NCI-H2029 (cell line): ENCODE measurements at places on chromosomes 12 and 14.

GRCh38 chr12:84607170-84607819, 305.3 kb downstream of the SLC6A15 start:
- DNase-seq, result no peak

GRCh38 chr14:64549791-64550620, at the start of gene PPP1R36:
PPP1R36 (plus strand) TSS chr14:64549961; CDS start chr14:64549998, 37 bp downstream.
- DNase-seq, result peak; percentile 3

DNA sequence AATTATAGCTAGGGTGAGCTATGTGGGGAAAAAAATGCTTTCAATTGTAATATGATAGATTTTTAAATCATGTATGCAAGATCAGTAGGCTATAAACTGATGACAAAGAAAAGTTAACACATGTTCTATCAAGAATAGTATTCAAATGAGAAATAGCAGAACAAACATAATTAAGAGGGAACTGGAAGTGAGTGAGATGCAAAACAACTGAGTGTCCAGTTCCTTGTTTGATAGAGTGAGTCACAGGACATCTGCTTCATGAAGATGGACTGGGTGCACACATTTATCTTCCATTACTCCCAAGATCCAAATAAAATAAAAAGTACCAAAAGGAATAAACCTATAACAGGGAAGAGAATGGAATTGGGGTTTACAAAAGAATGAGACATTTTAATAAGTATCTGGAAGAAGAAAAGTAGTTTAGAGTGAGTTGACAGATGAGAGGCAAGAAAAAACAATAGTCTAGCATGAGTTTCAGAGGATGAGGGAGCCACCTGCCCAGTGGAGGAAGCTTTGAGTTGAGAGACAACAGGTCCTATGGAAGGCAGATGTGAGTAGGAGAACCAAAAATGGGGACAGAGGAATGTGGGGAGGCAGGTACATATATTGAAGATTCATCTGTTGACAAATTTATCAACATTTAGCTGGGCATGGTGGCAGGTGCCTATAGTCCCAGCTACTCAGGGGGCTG, 178.1 kb upstream of the ARHGAP5 start:
- DNase-seq, result no peak

- DNase-seq, result no peak
Measured at GRCh38 chr12:6948873-6949594, 2.1 kb upstream of the PTPN6 start.

DNA sequence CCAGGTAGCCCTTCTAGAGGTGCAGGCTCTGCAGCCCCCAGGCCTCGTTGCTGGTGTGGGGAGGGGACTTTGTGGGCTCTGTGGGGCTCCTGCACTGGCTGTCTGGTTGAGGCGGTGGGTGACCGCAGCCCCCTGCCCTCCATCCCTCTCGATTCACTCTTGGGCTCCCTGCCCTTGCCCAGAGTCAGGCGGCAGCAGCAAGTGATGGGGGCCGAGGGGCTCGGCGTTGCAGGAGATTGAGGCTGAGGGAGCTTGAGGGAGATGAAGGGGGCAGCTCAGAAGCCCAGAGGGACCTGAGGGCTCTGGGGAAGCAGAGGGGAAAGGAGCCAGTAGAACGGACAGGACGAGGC, 9.5 kb upstream of the LRTM2 start:
- no peak for DNase-seq

DNA sequence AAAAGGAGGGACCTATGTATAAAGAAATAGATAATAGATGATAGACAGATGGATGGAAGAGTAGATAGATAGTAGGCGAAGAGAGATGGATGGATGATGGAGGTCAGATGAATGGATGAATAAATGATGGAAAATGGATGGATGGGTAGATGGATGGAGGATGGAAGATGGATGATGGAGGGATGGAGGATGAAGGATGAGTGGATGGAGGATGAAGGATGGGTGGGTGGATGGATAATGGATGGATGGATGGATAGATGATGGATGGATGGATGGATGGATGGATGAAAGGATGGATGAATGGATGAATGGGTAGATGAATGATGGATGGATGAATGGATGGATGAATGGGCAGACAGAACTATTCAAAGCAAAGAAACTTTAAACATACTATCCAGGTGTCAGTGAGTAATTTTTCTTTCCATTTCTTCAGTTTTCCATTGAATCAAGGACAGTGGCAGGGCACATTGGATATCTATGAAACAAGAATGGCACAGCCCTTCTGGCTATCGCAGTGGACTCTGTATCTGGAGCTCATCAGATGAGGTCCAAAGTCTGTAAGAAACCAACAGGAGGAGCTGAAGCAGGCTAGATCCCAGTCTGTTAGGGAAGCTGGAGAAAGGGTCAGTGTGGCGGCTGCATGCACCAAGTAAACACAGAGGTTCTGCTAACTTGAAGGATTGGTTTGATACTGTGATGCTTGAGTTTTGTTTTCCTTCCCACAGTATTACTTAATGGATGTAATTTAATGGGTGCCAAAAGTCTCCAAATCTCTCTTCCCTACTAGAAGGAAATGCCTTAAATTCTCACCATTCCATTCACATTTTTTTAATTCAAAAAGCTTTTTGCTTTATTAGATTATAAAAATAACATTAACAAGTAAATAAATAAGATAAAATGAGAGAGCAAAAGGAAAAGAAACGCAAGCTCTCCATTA, 18.1 kb upstream of the MED13L start:
- DNase-seq, result no peak

- no peak for DNase-seq
Measured at GRCh38 chr12:88424791-88425730, 155.2 kb downstream of the KITLG start.

- no peak for DNase-seq
Measured at GRCh38 chr12:10140001-10140400, 10.0 kb upstream of the CLEC7A start.

GRCh38 chr14:72617391-72618031, 276.4 kb downstream of the DPF3 start:
- DNase-seq, result no peak

GRCh38 chr14:92551044-92551841, 37.7 kb downstream of the RIN3 start:
- DNase-seq, result no peak

- peak; percentile 15 for DNase-seq
Measured at GRCh38 chr12:95593266-95593871, 42.1 kb upstream of the USP44 start.

DNA sequence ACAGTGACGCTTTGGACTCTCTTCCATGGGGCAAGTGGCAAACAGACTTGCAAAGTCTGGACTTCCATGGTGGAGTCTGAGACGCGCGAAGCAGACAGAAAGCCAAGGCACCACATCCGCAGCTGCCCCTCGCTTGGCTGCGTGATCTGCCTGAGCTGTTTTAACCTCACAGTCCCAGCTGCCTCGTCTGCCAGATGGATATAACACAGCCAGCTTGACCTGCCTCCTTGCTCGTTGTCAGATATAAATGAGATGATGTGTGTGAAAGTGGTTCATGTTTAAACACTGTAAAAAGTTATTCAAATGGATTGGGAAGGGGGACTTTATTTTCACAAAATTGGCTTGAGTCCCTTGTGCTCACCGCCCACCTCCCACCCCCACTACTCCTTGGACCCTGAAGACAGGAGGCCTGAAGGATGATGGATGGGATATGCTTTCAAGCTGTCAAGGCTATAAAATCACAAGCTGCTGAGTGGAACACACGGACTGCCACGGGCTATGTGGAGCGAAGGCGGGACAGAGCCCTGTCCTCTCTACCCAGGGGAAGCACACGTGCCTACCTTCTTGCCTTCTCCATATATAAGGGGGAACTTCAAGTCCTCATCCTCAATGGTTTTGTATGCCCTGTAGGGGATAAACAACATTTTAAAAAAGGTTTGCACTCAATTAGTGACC, 226.9 kb downstream of the MON2 start:
- no peak for DNase-seq

DNA sequence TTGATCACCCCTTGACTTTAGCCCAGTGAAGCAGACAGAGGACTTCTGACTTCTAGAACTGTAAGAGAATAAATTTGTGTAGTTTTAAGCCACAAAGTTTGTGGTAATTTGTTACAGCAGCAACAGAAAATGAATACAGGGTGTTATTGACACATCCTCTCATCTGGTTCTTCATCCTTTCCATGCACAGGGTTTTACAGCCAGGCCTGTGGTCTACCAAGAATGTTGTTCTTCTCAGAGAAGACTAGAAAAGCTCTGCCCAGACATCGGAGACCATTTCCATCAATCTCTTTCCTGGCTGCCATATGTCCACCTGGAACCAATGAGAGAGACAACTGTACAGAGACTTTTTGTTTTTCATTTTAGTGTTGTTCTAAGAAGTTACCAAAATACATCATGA, 308.2 kb upstream of the AMIGO2 start:
- DNase-seq, result no peak

DNA sequence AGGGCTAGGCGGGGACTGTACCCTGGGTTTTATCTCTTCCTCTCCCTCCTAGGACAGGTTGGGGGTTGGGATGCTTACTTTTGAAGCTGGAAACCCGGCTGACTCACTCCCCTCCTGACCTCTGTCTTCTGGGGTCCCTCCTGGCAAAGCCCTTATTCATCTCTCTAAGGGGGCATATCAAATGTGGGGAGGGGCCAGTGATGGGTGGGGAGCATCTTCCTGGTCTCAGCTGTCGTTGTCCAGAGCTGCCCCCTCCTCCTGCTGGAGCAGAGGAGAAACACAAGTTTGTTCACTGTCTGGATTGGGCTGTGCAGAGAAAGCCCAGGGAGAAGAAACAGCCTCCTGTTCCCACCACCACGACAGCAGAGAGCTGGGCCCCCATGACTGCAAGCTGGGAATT, 85.8 kb downstream of the TNFAIP2 start:
- DNase-seq, result no peak

- DNase-seq, result no peak
Measured at GRCh38 chr14:46840944-46841720, 189.6 kb upstream of the RPL10L start.

- DNase-seq, result no peak
Measured at GRCh38 chr14:75435473-75435872, 7.7 kb downstream of the JDP2 start.

DNA sequence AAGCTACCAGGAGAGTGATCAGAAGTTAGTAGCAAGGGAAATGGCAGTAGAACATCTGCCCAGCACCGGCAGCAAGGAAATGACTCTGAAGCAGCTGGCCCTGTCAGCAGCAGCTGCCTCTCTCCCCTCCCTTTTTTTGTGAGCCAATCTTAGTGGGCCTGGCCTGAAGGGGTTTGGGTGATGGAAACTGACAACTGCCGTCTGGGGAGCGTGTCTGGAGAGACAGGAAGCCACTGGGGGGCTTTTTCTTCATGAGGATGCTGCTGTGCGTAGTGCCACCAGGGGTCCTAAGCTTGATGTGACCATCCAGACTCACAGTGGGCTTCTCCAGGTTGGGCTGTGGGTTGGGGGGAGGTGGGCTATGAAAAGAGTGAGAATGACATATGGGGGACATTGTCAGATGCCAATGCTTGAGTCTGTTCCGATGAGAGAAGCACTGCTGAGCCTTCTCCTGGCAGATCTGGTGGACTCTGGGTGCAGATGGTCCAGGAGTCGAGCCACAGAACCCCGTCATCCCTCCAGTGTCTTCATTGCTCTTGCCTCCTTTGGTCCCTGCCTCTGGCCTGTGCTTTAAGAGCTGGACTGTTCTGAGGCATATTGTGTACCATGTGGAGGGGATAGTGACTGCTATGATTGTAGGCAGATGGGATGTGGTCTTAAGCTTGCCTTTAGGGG, 87.6 kb upstream of the HIF1A start:
- DNase-seq, result peak; percentile 50

DNA sequence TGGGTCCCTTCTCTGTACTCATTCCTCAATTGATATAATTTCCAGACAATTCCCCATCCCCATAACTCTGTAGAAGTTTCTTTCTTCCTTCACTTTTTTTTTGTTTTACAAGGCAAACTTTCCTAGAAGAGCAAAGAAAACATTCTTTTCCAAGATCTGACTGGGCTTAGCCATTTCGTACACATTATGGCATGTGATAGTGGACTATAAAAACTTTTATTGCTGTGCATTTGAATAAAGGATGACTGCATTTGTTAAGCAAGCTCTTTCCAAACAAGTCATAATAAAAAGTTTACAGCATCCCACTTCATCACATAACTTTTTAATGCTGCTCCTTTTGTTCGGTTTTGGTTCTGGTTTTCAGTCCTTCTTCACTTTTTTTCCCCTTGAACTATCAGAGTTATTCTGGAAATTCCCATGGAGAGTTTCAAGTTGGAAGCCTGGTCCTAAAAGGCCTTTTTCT, 231.0 kb upstream of the HMGA2 start:
- no peak for DNase-seq

GRCh38 chr14:50675597-50675996, 7.5 kb upstream of the SAV1 start:
- DNase-seq, result no peak

DNA sequence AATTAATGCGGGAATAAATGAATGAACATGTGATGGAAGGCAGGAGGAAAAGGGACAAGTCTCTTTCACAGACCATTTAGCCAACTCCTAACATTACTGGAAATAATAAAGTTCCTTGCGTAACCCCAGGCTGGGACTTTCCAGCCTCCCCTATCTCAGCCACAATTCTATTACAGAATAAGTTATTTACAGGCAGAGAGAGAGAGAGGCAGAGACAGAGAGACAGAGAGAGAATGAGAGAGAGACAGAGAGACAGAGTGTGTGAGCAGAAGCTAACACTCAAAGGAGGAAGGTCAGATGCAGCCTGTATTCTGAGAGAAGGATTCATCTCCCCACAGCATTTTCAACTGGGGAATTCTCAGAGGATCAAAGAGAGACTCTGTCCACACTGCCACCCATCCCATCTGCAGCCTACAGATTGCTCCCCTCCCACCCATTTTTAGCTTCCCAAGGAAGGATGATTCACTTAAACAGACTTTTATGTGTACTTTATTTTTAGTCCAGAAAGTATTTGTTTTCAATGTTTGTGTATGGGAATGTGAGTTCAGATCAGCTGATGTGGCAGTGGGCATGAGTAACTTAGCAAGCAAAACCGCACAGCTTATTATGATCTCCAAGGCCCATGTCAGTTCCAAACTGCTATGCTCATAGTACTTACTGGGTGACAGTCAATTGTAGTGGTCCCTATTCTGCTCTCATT, 165.7 kb downstream of the CAND1 start:
- no peak for DNase-seq

DNA sequence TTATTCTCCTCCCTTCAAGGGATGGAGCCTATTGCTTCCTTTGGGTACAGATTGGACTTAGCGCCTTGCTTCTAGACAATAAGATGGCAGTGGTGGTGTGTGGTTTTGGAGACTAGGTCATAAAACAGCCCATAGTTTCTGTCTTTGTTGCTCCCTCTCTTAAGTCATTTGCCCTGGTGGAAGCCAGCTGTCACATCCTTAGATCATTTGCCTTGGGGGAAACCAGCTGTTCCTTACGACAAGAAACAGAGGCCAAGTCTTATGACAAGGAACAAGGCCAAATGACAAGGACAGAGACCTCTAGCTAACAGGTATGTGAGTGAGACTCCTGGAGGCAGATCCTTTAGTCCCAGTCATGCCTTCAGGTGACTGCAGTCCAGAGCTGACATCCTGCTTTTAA, 9.2 kb upstream of the PALS1 start:
- DNase-seq, result no peak

- no peak for DNase-seq
Measured at GRCh38 chr12:29733060-29733459, 50.7 kb downstream of the TMTC1 start.

- DNase-seq, result no peak
Measured at GRCh38 chr12:105538880-105539279, 208.4 kb downstream of the C12orf75 start.
